GM23338 (cell line): ENCODE measurements at places on chromosomes 2 and 18. TPM values are rescaled to one million over a fixed set of nuclear protein-coding genes. Genes with fewer than 3 reads are reported as not detected.

DNA sequence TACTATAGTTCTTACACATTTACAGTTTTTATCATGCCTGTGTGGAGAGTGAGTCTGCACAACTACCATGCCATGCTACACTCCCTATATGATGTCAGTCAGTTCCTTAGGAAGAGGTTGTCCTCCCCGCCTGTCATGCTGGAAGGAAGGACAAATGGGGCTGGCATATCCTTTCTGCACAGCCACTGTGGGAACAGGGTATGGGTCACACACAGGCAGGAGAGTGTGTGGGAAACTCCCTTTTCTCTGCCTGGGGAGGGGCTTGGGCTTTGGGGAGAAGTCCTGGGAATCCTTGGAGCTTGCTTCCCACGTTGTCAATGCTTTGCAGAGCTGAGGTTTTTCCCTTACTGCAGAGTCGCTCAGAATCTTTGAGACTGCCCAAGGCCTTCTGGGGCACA, 232.1 kb downstream of the PRKCE start:
- H3K27ac ChIP-seq = no peak overlapping the region
- no peaks in the 10 kb centered on the region for H3K36me3 ChIP-seq
- no peak overlapping the region for H3K4me3 ChIP-seq

DNA sequence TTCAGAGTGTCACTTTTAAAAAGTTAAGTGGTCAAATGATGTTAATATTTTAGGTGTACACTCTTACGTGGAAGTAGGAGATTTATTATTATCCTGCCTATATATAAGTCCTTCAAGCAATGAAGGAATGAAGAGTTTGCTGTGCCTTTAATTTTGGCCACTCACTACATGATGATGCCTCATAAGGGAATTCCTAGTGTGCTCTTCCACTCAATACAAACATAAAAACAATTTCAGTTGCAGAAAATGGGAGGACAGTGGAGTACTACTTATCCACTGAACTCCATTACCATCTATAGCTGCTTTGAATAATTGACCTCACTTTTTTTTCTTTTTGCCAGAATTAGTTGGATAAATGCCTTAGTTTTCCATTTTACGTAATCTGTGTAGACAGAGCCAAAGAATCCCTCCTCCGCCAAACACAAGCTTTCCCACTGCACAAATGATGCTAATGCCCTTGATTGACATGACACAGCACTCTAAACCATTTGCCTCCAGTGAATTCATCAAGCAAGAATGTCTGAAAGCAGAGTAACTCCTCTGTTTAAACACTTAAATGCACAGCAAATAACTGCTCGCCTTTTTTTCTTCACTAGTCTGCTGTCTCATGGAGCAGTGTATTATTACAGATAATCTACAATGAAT, 751.1 kb upstream of the FANCL start:
- no peaks in the 10 kb centered on the region for H3K27me3 ChIP-seq
- H3K4me3 ChIP-seq = no peak overlapping the region
- no peaks in the 10 kb centered on the region for H3K36me3 ChIP-seq
- peaks cover 5% of the 10 kb centered on the region; the same call in 1 of the 2 replicates for H3K4me1 ChIP-seq
- DNase-seq = no peak

The PROKR1 gene
- total RNA-seq = 5.2 and 5.3 TPM in 2 replicates

GRCh38 chr2:207163053-207163755, 2.5 kb downstream of the KLF7 start:
- no peaks in the 10 kb centered on the region for H3K36me3 ChIP-seq
- peak overlapping the region; percentile 87 for H3K4me3 ChIP-seq
- DNase-seq = peak; percentile 36
- no peak overlapping the region for H3K27ac ChIP-seq
- peaks cover 65% of the 10 kb centered on the region for H3K4me1 ChIP-seq

The FAM161A gene
- 13.1 and 16.2 TPM in 2 replicates for total RNA-seq

The TTR gene
- total RNA-seq = not detected in 2 replicates

DNA sequence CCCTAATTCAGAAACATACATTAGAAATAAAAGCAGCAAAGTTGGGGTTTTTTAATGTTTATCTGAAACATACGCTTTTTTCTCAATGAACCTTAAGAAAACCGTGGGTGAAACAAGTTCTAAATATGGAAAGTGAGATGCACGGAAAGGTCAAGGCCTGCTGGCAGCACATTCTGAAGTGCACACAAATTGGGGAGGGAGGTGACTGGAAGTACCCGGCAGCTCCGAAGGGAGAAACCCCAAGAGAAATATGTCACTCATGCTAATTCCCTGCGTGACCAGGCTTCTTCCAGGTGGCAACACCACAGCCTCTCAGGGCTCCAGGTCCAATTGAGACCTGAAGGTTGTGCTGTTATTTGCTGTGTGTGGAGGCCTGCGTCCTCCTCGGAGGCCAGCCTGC, 45.5 kb downstream of the EIPR1 start:
- H3K27me3 ChIP-seq = no peaks in the 10 kb centered on the region
- no peaks in the 10 kb centered on the region for H3K4me1 ChIP-seq
- H3K4me3 ChIP-seq = no peak overlapping the region
- DNase-seq = no peak
- H3K27ac ChIP-seq = no peak overlapping the region

The CD8B2 gene
- total RNA-seq = not detected in 2 replicates

- H3K4me1 ChIP-seq = no peaks in the 10 kb centered on the region
- no peaks in the 10 kb centered on the region for H3K36me3 ChIP-seq
- H3K27ac ChIP-seq = no peak within 1 kb of the TSS
- peak; percentile 66 for DNase-seq
- H3K4me3 ChIP-seq = no peak within 1 kb of the TSS
Measured at GRCh38 chr2:237798236-237799059, at the start of gene RBM44. Gene RBM44, plus strand, starts transcription at chr2:237798779. Its CDS starts 14,831 bp downstream, at chr2:237813610.

DNA sequence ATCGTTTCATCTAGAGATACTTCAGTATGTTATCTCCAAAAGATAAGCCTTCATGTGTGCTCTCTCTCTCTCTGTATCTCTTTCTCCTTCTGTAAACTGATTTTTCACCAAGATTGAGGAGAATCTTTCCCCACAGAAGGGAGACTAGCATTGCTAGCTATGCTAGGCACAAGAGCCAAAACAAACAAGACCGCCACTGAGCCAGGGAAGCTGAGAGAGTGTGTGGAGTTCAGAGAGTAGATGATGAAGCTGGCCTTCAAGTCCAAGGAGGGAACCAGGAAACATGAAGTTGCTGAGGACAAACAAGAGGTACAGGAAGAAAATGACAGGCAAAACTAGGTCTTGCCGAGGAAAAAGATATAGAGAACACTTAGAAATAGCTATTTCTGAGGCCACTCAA, 23.4 kb downstream of the DAPL1 start:
- H3K27ac ChIP-seq = no peak overlapping the region
- no peak for DNase-seq
- H3K36me3 ChIP-seq = no peaks in the 10 kb centered on the region
- no peak overlapping the region for H3K4me3 ChIP-seq
- H3K27me3 ChIP-seq = no peaks in the 10 kb centered on the region

DNA sequence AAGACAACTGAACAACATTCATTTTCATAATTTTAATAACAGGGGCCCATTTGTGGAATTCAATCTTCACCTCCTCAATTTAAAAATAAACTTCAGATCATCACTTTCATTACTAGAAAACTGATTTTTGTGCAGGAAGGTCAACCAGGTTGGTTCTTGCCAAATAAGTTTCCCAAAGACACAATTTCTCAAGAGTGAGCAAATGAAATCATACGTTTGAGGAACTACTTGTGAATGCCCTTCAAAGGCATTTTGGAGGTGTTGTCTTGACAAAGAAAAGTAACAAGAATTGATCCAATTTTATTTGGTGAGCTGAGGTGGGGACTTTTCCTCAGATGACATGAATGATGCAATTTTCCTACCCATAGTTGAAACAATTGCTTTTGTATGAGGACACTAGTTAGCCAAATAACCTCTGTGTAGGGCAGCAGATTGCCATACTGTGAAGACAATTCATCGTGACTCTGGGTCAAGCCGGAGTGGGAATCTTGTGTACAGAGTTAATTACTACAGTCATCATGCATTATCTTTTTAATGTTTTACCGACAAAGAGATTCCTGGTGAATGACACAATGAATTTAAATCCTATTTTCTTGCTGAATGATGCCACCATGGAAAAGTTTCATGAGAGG, 121.8 kb downstream of the TGFA start:
- peaks cover 67% of the 10 kb centered on the region for H3K27me3 ChIP-seq
- H3K36me3 ChIP-seq = no peaks in the 10 kb centered on the region
- H3K4me1 ChIP-seq = no peaks in the 10 kb centered on the region
- no peak overlapping the region for H3K27ac ChIP-seq
- DNase-seq = no peak

The ATP6V1C2 gene
- total RNA-seq = 0.14 and 0.35 TPM in 2 replicates

DNA sequence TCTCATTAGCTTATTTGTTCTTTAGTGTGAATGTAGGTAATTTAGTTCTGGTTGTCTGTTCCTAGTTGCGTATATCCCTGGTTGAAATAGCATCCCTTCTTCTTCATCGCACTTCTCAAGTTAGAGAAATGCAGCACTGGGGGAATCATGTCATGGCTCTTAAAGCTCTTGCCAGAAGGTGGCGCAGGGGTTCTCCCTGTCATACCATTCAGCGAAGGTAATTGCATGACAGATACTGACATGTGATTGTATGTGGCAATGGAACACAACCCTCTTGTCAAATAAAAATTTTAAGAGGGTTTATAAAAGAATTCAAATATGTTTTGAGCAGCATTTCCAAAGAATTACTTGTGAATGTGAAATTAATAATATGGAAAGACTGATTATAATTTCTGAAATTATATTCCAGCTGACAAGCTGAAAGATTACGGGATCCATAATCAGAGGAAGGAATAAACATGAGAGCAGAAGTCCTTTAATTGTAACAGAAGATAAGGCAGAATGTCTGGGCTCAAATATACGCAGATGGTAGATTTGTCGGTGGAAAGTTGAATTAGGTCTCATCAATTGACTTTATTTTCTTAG, 411.7 kb downstream of the DSEL start:
- H3K27ac ChIP-seq = no peak overlapping the region
- H3K27me3 ChIP-seq = no peaks in the 10 kb centered on the region
- H3K4me1 ChIP-seq = no peaks in the 10 kb centered on the region
- DNase-seq = peak; percentile 88
- no peak overlapping the region for H3K4me3 ChIP-seq

GRCh38 chr2:61922714-61923113, 17.2 kb downstream of the COMMD1 start:
- DNase-seq = no peak
- H3K27me3 ChIP-seq = no peaks in the 10 kb centered on the region
- no peak overlapping the region for H3K4me3 ChIP-seq
- peaks cover 11% of the 10 kb centered on the region; the same call in 1 of the 2 replicates for H3K4me1 ChIP-seq

- H3K4me3 ChIP-seq = no peak overlapping the region
- peaks cover 18% of the 10 kb centered on the region for H3K36me3 ChIP-seq
- H3K27ac ChIP-seq = no peak overlapping the region
- no peaks in the 10 kb centered on the region for H3K27me3 ChIP-seq
- peak; percentile 39 for DNase-seq
- H3K4me1 ChIP-seq = peaks cover 8% of the 10 kb centered on the region
Measured at GRCh38 chr18:58364876-58365528, 263.9 kb downstream of the ALPK2 start.

DNA sequence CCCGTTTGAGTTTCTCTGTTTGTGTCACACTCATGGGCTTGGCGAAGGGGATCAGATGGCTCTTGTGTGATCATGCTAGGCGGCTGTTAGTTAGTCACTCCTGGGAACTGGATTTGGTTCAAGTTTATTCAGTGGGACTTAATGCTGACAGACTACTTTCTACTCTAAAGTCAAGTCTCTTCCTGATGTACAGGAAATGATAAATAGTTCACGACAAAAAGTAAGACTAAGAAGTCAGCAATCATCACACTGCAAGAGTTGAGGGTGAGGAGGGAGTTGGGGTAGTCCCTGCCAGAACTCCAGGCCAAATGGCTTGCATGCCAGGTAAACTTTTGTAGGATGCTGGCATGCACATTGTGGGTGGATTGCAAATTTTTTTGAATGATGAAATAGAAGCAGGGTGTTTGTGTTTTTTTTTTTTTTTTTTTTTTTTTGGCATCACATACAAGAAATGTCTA, 25.1 kb upstream of the CCL20 start:
- H3K27me3 ChIP-seq = no peaks in the 10 kb centered on the region
- H3K4me1 ChIP-seq = no peaks in the 10 kb centered on the region
- no peaks in the 10 kb centered on the region for H3K36me3 ChIP-seq
- H3K4me3 ChIP-seq = no peak overlapping the region

DNA sequence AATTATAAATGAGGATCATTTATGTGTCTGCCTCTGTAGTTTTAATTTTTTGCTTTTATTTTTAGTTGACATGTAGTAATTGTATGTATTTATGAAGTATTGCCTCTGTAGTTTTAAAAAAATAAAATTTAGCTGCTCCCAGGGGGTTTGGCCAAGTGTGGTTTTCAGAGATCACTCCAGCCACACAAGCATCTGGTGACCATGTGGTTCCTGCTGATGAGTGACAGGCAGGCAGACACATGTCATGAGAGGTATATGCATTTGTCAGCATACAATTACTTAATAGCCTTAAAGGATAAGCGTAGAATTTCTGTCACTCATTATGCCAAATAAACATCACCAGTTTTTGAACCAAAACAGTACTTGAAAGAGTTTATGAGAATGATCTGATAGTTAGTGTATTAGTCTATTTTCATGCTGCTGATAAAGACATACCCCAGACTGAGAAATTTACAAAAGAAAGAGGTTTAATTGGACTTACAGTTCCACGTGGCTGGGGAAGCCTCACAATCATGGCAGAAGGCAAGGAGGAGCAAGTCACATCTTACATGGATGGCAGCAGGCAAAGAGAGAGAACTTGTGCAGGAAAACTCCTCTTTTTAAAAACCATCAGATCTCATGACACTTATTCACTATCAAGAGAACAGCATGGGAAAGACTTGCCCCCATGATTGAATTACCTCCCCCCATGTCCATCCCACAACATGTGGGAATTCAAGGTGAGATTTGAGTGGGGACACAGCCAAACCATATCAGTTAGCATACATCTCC, 29.6 kb downstream of the MREG start:
- peaks cover 9% of the 10 kb centered on the region; the same call in 1 of the 2 replicates for H3K36me3 ChIP-seq
- H3K27me3 ChIP-seq = no peaks in the 10 kb centered on the region
- H3K4me3 ChIP-seq = no peak overlapping the region
- no peak for DNase-seq

DNA sequence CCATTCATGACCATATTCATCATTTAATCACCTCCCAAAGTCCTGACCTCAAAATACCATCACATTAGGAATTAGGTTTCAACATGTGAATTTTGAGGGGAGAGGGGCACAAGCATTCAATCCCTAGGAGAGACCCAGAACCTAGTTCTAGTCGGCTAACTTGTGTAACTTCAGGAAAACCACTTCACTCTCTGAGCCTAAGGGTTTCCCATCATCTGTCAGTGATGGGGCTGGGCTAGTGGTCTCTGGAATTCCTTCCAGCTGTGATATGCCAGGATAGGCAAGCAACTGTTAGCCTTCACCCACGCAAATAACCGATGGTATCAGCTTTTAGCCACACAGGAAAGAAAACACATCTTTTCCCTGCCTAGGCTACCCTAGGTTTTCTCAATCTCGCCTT, 52.5 kb upstream of the MEX3C start:
- no peaks in the 10 kb centered on the region for H3K36me3 ChIP-seq
- no peaks in the 10 kb centered on the region for H3K27me3 ChIP-seq
- no peak overlapping the region for H3K27ac ChIP-seq
- H3K4me1 ChIP-seq = peaks cover 8% of the 10 kb centered on the region

The UGT1A3 gene
- total RNA-seq = not detected in 2 replicates

The GRB14 gene
- 11.3 and 16.0 TPM in 2 replicates for total RNA-seq

The PSMD1 gene
- 148 and 180 TPM in 2 replicates for total RNA-seq

GRCh38 chr18:64806691-64807090, 657.8 kb upstream of the LINC00305 start:
- no peaks in the 10 kb centered on the region for H3K4me1 ChIP-seq
- no peaks in the 10 kb centered on the region for H3K36me3 ChIP-seq
- H3K4me3 ChIP-seq = no peak overlapping the region
- H3K27me3 ChIP-seq = no peaks in the 10 kb centered on the region

The CYP26B1 gene
- total RNA-seq = 0.16 and 0.31 TPM in 2 replicates
